ENCODE measurements at places on chromosomes 7 and 10.

DNA sequence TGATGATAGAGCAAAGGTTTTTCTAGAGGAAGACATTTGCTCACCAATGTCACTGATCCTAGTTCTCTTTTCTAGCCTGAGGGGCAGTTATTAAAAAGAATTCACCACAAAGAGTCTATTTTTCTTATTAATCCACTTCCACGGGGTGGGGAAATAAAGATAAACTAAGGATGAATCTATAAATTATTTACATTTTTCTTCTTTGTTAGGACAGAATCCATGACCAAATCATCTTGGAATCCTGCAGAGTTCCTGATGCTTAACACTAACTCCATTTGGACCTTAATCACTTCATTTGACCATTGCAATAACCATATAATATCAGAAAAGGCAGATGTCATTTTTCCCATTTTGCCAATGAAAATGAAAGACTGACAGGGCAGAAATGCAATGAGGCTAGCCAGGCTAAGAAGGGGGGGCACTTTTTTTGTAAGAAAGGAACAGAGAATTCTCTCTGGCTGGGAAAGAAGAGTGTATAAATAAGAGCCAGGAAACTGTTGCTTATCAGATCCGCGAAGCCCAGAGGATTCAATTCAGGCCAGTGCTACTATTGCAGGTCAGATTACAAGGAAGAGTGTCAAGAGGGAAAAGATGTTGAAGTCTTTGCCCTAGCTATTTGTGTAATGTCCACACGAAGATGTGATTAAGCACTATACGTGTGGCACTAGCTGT is 433.2 kb downstream of the TNS3 start:
- no peak for DNase-seq

- no peak for DNase-seq
These were observed 11.6 kb downstream of the LBX1 start for GRCh38 chr10:101217450-101218281.

GRCh38 chr10:61397175-61397986 is 55.8 kb downstream of the TMEM26 start:
- DNase-seq: no peak

GRCh38 chr10:142371-142770 is 7.1 kb downstream of the ZMYND11 start:
- DNase-seq: no peak

DNA sequence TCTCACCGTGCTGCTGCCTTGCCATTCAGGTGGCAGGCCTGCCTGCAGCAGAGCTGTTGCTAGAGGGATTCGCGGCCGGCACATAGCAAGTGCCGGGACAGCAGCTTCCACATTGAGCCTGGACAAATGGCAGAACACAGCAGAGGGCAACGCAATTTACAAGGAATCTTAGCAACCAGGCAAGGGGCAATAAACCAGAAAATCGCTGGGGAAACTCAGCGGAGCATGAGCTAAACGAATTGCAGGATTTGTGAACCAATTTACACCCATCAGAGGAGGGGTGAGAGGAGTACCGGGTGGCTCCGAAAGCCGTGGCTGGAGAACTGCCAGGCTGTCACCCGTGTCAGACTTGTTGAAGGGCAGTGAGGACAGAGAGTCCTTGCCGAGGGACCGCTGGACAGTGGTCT is 58.6 kb upstream of the LOXL4 start:
- no peak for DNase-seq

- DNase-seq: no peak
These were observed 257 bp downstream of the WAC start for GRCh38 chr10:28533186-28533564.

DNA sequence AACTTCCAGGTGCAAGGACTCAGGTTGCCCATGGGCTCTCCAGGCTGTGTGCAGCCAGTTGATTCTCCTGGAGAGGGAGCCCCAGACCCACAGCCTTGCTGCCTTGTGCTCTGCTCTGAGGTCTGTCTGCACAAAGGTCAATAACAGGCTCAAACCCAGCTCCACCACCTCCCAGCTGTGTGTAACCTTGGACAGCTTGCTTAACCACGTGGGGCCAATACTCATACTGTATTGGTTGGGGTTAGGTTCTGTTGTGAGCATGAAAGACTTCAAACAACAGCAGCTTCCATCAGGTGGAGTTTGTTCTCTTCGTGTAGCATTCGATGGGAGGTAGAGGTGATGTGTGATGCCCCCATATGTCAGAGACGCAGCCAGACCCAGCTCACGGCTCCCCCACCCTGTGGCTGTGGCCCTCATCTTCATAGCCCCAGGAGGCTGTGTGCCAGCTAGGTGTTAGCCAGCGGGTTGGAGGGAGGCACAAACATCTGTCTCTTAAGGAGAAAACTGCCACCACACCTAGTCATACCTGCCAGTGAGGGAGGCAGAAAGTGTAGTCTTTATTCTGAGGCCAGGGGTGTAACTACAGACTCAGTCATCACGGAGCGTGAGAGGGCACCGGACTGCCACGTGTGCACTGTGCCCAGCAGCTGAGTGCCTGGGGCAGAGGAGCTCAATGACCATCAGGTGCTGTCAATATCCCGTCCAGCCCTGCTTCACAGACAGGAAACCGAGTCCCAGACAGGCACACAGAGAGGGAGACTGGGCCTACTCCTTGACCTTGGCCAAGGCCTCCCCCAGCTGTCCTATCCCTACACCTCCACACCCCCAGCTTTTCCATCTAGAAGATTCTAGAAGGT is 8.1 kb upstream of the POLD2 start:
- DNase-seq: no peak

- no peak for DNase-seq
These were observed 2.8 kb downstream of the GIMAP5 start for GRCh38 chr7:150740053-150740452.

GRCh38 chr10:72088889-72089575 is 681 bp upstream of the SPOCK2 start:
- peak; percentile 32 for DNase-seq
